ENCODE measurements at places on chromosomes 7 and 10.

GRCh38 chr7:47308808-47309207 lies 273.1 kb downstream of the TNS3 start:
- H3K36me3 ChIP-seq, result no peaks in the 10 kb centered on the region
- H3K4me3 ChIP-seq, result no peak overlapping the region
- no peaks in the 10 kb centered on the region for H3K4me1 ChIP-seq
- no peaks in the 10 kb centered on the region for H3K27me3 ChIP-seq
- DNase-seq, result no peak

DNA sequence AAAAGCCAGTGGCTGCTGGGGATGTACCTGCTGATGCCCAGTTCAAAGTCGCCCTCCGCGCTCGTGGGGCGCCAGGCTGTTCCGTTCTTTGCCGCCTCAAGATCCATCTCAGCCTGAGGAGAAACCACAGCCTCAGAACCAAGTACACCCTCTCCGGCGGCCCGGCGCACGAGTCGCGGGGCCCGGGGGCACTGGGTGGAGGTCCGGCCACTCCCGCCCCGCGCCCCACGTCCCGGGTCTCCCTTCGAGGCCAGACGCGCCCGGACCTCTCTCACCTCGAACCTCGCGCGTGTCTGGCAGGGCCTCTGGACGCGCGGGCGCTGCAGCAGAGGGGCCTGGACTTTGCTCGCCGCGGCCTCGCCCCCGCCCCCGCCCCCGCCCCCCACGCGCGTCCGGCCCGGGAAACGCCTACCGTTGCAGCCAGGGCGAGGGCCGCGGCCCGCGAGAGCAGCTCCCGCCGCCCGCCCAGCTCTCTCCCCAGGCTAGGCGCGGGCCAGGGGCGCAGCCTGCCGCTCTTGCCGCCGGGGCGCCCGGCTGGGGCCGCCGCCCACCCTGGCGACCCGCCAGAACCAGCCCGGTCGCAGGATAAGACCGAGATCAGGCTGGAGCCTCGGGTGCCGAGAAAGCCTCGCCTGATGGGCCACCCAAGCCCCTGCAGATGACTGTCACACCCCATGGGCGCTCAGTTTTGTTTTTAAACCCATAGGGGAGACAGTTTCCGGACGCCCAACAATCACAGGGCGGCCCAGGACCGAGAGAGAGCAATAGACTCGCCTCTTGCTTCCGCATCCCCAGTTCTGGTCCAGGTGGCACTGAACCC lies at the start of gene ABCB4:
ABCB4 (minus strand) TSS at position 322 of the 820 bp plus-strand sequence; CDS start at position 107, 215 bp downstream.
- no peaks in the 10 kb centered on the region for H3K36me3 ChIP-seq
- peak within 1 kb of the TSS; percentile 44 for H3K4me3 ChIP-seq
- DNase-seq, result no peak
- peaks cover 1% of the 10 kb centered on the region for H3K4me1 ChIP-seq
- peaks cover 45% of the 10 kb centered on the region for H3K27me3 ChIP-seq

GRCh38 chr10:131806146-131806545 lies 94.7 kb upstream of the PPP2R2D start:
- H3K4me3 ChIP-seq, result no peak overlapping the region
- H3K4me1 ChIP-seq, result no peaks in the 10 kb centered on the region
- DNase-seq, result no peak
- no peak overlapping the region for H3K27ac ChIP-seq
- peaks cover 2% of the 10 kb centered on the region for H3K27me3 ChIP-seq

DNA sequence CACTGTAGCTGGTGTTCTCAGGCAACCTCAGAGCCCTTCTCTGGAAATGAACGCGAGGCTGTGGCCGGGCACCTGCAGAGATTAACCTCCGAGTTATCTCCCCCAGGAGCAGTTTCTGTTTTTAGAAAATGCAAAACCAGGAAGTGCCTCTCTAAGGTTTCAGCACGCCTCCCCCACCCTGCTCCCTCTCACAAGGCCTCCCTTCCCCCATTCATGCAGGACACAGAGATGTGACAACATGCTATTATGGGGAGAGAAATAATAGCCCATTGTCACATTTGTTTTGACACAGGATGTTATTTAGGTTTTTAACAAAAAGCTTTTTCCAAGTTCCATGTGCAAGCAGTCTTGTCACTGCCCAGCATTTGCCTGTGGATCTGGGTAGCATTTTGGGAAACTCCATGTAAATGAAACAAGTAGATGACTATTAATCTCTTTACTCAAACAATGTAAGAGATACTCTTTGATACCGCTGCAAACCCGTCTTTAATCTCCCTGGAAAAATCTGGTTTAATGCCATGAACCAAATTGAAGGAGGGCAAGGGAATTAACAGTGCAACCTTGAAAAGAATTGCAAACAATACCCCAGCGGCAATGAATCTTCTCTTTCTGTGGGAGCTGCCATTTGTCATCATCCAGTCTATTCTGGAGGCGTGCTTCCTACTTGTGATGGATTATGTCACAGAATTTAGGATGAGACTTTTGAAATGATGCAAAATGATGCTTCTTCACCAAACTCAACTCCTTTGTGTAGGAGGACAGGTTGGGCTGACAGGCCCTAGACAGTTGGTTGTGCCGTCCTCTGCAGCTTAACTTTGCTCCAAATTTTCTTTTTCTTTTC lies 86.5 kb upstream of the NMT2 start:
- no peaks in the 10 kb centered on the region for H3K27me3 ChIP-seq
- H3K4me3 ChIP-seq, result peak overlapping the region; percentile 85
- H3K36me3 ChIP-seq, result peaks cover 2% of the 10 kb centered on the region
- peak overlapping the region; percentile 76 for H3K27ac ChIP-seq

DNA sequence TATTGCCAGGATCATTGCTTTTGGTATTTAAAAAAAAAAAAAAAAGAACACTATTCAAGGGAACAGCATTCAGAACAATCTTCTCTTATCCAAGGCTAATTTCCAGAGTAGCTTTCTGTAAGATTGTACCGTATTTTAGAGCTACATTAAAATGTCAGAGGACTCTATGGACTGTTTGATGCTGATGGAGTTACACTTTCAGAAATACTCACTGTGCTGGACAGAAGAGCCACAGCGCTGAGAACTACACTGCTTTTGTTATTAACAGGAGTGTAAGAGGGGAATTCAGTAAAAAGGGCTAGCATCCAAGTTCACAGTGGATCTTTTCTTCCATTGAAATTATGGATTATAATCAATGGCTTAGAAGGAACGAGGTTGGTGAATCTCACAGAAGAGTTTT lies 247.7 kb downstream of the AHR start:
- peaks cover 28% of the 10 kb centered on the region for H3K27me3 ChIP-seq
- H3K4me1 ChIP-seq, result no peaks in the 10 kb centered on the region
- no peak for DNase-seq
- H3K4me3 ChIP-seq, result no peak overlapping the region
- no peak overlapping the region for H3K27ac ChIP-seq
- no peaks in the 10 kb centered on the region for H3K36me3 ChIP-seq

DNA sequence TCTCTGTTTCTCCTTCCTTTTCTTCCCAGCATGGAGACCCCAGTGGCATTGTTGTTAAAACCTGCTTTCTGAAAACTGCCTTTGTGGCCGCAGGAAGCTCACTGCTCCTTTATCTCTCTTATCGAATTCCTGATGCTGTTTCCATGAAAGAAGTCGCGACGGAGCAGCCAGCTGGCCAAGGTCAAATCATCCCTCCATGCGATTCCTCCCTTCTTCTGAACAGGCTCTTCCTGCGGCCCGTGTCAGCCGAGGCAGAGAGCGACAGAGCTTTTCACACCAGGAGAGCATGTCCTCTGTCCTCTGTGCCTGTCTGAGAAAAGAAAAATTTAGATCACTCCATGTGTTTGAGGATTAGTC lies 242.1 kb upstream of the PITRM1 start:
- H3K27ac ChIP-seq, result no peak overlapping the region
- H3K4me3 ChIP-seq, result no peak overlapping the region
- no peak for DNase-seq

DNA sequence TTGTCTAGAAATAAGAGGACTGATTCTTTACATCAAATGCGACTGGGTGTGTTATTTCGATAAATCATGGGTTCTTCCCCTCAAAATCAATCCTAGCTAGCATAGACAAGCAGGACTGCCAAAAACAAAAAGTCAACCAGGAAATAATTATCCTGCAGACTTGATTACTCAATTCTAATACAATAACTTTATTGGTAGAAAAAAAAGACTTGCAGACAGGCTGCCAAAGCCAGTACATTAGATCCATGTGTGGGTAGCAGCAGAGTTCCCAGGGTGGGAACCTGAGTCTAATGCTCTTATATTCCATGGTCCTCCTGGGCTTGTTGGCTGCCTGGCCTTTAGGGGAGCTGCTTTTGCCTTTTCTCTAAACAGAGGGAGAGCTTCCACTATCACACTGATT lies 7.8 kb downstream of the AFAP1L2 start:
- peaks cover 20% of the 10 kb centered on the region for H3K4me1 ChIP-seq
- DNase-seq, result no peak
- H3K27ac ChIP-seq, result no peak overlapping the region
- H3K4me3 ChIP-seq, result no peak overlapping the region
- no peaks in the 10 kb centered on the region for H3K36me3 ChIP-seq

- no peak for DNase-seq
- H3K4me1 ChIP-seq, result no peaks in the 10 kb centered on the region
- H3K27ac ChIP-seq, result no peak overlapping the region
- H3K36me3 ChIP-seq, result no peaks in the 10 kb centered on the region
- no peak overlapping the region for H3K4me3 ChIP-seq
These were observed 9.8 kb downstream of the LRMDA start for GRCh38 chr10:75441196-75441595.

DNA sequence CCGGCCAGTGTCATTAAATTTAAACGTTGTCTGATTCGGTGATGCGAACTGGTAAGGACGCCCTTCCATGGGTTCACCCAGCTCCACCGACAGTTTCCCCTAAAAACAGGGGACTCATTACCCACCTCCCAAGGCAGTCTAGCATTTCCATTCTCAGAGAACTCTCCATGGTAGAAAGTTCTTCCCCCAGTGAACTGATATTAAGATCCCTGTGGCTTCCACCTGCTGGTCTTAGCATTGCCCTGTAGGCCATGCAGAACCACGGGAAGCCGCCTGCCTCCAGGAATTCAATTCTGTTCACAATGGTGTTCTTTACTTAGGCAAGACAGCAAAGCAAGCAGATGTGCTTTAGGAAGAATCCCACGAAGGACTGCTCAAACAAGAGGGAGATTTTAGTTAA lies 128.9 kb upstream of the NANOS1 start:
- no peak overlapping the region for H3K4me3 ChIP-seq
- no peaks in the 10 kb centered on the region for H3K36me3 ChIP-seq
- no peak for DNase-seq
- peaks cover 12% of the 10 kb centered on the region for H3K27me3 ChIP-seq

- peaks cover 2% of the 10 kb centered on the region for H3K27me3 ChIP-seq
- no peak overlapping the region for H3K4me3 ChIP-seq
- H3K27ac ChIP-seq, result no peak overlapping the region
- no peak for DNase-seq
- peaks cover 23% of the 10 kb centered on the region for H3K36me3 ChIP-seq
These were observed 64.5 kb upstream of the DNAJB12 start for GRCh38 chr10:72419241-72419640.

- H3K27ac ChIP-seq, result no peak overlapping the region
- no peaks in the 10 kb centered on the region for H3K4me1 ChIP-seq
- no peak for DNase-seq
- H3K4me3 ChIP-seq, result no peak overlapping the region
- H3K27me3 ChIP-seq, result no peaks in the 10 kb centered on the region
These were observed 39.2 kb downstream of the CREM start for GRCh38 chr10:35165811-35166210.

- H3K27ac ChIP-seq, result no peak overlapping the region
- no peak overlapping the region for H3K4me3 ChIP-seq
- peaks cover 14% of the 10 kb centered on the region for H3K36me3 ChIP-seq
- peaks cover 38% of the 10 kb centered on the region for H3K4me1 ChIP-seq
These were observed 72.9 kb upstream of the STEAP1B start for GRCh38 chr7:22572937-22573336.

GRCh38 chr7:74453322-74454011 lies at the start of gene GTF2IRD1:
GTF2IRD1 (plus strand) TSS chr7:74453906; CDS start chr7:74508081, 54,175 bp downstream.
- H3K4me1 ChIP-seq, result peaks cover 13% of the 10 kb centered on the region
- DNase-seq, result peak; percentile 36
- no peaks in the 10 kb centered on the region for H3K36me3 ChIP-seq
- peak within 1 kb of the TSS; percentile 38 for H3K27ac ChIP-seq
- peak within 1 kb of the TSS; percentile 57 for H3K4me3 ChIP-seq

GRCh38 chr7:135169141-135169963 lies 1.2 kb downstream of the CYREN start:
- peaks cover 31% of the 10 kb centered on the region for H3K4me1 ChIP-seq
- peak; percentile 67 for DNase-seq
- H3K27ac ChIP-seq, result peak overlapping the region; percentile 92
- peaks cover 25% of the 10 kb centered on the region for H3K36me3 ChIP-seq

- peaks cover 7% of the 10 kb centered on the region for H3K4me1 ChIP-seq
- no peaks in the 10 kb centered on the region for H3K27me3 ChIP-seq
- H3K36me3 ChIP-seq, result peaks cover 53% of the 10 kb centered on the region
These were observed 49.6 kb downstream of the ARID5B start for GRCh38 chr10:61951144-61951483.

DNA sequence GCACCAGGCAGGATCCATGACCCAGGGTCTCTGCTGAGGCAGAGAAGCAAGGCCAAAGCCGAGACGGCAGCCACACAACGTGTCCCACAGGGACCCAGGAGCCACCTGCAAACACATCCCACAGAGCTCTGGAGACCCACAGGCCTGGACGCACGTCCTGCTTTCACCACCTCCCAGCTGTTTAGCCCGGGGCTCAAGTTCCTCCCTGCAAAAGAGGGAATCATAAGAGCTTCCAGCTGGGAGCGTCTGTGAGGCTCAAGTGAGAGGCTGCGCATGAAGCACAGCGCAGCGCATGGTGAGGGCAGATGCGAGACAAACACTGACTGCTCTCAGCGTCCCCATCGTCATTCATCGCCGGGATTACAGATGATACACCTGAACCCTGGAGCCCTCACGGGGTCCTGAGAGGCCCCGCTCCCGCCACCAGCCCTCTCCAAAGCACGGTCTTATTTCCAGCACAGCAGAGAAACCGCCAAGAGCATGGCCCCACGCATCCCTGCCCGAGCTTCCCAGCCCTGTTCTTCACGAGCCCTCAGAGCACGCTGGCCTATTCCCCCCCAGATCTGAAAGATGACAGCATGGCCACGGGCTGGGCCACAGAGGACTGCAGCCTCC lies 88.7 kb downstream of the MAD1L1 start:
- no peak overlapping the region for H3K27ac ChIP-seq
- H3K27me3 ChIP-seq, result no peaks in the 10 kb centered on the region
- no peak for DNase-seq
- H3K4me1 ChIP-seq, result no peaks in the 10 kb centered on the region
- H3K36me3 ChIP-seq, result peaks cover 2% of the 10 kb centered on the region

- H3K4me3 ChIP-seq, result no peak overlapping the region
- no peak overlapping the region for H3K27ac ChIP-seq
- H3K36me3 ChIP-seq, result peaks cover 43% of the 10 kb centered on the region
- no peaks in the 10 kb centered on the region for H3K27me3 ChIP-seq
- H3K4me1 ChIP-seq, result peaks cover 11% of the 10 kb centered on the region
- no peak for DNase-seq
These were observed 20.9 kb downstream of the NUP205 start for GRCh38 chr7:135578569-135578968.

- no peak overlapping the region for H3K27ac ChIP-seq
- H3K36me3 ChIP-seq, result peaks cover 10% of the 10 kb centered on the region
- no peaks in the 10 kb centered on the region for H3K27me3 ChIP-seq
- no peak for DNase-seq
These were observed 3.7 kb upstream of the SGMS1 start for GRCh38 chr10:50627443-50627842.
